ENCODE measurements at places on chromosomes 16 and 17.

DNA sequence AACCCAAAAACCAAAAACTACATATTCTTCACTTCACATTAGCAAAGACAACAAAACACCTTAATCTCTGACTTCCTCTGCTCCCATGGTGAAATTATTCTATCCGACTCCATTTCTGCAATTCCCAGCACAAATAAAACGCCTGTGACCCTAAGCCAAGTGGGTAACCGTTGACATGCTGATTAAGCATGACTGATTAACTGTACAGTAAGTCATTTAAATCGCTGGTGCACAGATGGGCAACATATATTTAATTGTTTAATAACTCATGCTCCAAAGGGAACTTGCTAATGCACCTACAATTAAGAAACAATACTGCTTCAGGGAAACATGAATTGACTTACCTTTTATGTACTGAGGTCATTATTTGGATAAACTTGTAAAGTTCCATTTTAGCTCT lies 436.7 kb downstream of the KIF2B start:
- no peak for DNase-seq

DNA sequence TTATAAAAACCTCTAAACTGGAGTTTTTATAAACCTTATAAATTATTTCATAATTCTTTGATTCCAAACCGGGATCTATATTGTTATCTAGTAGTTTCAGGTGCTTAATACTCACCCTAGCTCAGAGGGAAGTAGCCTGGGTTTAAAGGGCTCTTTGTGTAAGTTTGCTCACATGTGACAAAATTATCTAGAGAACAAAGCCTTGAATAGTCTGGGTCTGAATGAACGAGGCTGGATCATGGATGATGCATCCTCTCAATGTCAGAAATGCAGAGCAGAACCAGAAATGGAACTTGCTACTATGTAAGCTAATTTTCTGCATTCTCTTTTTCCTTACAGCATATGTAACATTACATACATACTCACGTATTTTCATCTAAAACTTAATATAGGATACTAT lies 103.9 kb upstream of the NETO2 start:
- DNase-seq, result no peak

- DNase-seq, result no peak
Observed at GRCh38 chr16:56583351-56584168, 5.8 kb upstream of the MT3 start.

DNA sequence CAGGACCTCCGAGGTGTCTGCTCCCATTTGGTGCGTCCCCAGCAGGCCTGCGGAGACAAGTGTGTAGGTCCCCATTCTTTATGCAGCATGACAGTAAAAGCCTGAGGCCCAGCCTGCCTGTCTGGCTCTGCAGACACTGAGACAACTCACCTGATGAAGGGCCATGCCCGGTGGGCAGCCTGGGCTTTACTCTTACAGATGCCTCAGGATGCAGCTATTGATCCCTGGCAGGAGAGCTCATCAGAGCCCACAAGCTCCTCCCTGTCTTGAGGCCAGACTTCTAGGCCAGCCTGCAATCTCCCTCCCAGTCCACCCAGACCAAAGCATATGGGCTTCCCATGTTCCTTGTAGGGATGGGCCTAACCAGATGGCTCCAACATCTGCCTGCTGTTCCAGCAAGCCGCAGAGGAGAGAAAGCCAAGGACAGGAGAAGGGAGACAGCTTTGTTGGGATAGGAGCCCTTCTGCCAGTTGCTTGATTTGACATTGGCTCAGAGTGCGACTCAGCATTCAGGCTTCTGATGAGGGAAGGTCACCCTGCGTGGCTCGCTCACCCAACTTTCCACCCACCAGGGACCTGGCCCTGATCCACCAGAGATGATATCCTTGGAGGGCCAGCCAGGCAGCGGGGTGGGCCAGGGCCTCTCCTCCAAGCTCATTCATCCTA lies 87.5 kb downstream of the SOCS1 start:
- no peak for DNase-seq

GRCh38 chr17:15900871-15901270 lies 44.1 kb upstream of the ADORA2B start:
- DNase-seq, result no peak

- no peak for DNase-seq
Observed at GRCh38 chr17:57215317-57215716, 41.0 kb upstream of the MSI2 start.

Data from CD4-positive, alpha-beta T cell treated with Interleukin-6 at 100 ng/mL for 8 hours (primary cell).